ENCODE measurements at places on chromosomes 13 and 19.

GRCh38 chr19:4088975-4089374 lies 22.3 kb upstream of the ZBTB7A start:
- DNase-seq: no peak

DNA sequence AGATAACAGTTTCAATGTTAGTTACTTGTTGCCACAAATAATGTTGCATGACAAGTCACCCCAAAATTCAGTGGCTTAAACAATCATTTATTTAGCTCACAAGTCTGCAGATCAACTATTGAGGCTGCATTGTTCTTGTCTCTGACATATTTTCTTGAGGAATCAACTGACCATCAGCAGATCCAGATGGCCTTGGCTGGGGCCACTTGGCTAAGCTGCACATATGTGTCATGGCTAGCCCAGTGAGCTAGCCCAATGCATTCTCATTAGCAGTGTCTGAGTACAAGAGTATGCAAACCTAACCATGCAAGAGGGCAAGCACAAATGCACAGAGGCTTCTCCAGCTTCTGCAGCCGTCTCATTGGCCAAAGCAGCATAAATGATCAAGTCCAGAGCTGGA lies 180.4 kb downstream of the DNAJC15 start:
- no peak for DNase-seq

DNA sequence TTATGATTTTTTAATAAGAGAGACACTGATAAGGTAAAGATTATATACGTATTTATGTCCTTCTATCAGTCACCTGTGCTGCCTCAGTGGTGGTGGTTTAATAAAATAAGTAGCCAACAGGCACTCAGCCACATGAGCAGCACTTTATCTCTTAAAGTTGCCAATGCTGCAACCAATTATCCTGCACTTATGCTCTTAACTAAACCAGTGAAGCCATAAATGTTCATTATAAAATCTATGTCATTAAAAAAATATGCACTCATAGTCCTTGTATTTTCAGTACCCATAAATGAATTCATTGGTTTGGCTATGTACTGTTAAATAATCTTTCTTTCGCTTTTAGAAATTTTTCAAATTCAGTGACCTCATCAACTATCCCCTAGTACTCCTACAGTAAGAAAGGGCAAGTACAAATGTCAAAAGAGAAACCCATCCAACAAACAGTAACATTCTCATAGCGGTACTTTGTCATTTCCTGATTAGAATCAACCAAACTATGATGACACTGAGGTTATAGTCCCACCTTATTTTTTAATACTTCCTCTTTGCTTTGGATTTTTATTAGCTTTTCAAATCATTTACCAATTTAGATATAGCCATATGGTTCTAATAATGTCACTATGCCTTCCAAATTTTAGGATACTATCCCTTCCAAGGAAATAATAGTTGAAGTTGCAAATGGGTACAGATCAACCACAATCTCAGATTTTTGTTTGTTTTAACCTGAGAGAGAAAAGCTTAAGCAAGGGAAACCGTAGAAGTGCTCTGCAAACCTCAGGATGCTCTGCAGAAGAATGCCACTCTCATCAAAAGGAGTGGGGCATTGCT lies 190.9 kb downstream of the KLF12 start:
- DNase-seq: no peak

DNA sequence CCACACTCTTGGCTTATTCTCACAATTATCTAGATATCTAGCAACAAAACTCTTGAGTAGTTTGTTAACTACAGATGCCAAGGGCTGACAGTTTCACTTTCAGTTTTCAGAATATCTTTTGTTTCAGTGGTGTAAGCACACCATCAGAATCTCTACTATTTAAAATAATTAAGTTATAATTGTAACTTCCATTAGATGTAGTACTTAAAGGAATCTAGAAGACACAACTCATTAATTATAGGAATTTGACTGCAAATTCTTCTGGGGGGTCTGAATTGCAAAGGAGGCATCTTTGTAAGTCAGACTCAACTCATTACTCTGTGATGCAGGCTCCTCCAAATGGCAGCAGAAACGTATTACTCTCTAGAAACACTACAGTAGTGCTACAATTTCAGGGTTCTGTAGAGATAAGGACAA lies 44.9 kb upstream of the USPL1 start:
- no peak for DNase-seq

DNA sequence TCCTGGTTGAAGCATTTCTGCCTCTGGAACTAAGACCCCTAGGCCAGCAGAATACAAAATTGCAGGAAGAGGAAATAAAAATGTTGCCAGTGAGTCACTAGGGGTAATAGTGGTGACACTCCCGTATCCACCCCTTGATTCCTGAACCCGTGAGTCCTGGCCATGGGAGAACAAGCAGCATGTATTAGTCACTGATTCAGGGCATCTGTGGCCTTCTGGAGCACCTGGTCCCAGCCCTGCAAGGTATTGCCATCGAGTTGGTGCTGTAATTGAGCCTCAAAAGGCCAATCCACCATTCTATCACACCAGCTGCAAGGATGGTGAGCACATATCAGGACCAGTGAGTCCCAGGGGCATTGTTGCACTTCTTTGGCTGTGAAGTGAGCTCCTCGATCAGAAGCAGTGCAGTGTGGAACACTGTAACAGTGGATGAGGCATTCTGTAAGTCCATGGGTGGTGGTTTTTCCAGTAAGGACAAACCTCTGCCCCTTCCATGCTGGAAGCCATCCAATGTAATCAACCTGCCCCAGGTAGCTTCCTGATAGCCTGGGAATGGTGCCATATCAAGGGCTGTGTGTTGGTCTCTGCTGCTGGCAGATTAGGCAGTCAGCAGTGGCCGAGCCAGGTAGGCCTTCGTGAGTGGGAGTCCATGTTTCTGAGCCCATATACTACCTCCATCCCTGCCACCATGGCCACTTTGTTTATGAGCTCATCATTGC lies 39.6 kb downstream of the C1QTNF9 start:
- DNase-seq: no peak

DNA sequence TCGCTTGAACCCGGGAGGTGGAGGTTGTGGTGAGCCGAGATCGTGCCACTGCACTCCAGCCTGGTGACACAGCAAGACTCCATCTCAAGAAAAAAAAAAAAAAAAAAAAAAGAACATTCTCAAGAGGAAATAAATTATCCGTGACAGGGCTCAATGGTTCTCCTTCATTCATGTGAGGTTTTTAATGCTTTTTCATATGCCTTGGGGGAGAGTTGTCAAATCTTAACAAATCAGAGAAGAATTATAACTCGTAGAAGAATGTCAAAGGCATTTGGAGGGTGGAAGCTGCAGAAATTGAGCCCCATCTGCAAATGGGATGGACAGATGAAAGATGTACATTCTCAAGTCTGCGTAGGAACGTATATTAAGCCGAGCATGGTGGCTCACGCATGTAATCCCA lies 34.9 kb upstream of the HOMER3 start:
- no peak for DNase-seq

- no peak for DNase-seq
These were observed 11.5 kb downstream of the PAK4 start for GRCh38 chr19:39137131-39137530.

DNA sequence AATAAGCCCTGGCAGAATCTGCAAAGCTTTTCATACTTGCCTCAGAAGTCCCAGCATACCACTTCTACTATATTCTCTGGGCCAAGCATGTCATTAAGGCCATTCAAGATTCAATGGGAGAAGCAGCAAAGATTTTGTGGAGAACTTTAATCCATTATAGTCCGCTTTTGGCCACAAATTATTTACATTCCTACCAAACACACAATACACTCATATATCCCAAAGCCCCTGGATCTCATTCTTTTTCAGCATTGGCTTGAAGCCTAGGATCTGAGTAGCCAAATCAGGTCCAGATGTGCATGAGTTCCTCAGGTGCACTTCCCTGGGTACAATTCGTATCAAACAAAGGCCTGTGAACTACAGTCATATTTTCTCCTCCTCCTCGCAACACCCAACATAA lies 203.4 kb downstream of the NDFIP2 start:
- DNase-seq: no peak

DNA sequence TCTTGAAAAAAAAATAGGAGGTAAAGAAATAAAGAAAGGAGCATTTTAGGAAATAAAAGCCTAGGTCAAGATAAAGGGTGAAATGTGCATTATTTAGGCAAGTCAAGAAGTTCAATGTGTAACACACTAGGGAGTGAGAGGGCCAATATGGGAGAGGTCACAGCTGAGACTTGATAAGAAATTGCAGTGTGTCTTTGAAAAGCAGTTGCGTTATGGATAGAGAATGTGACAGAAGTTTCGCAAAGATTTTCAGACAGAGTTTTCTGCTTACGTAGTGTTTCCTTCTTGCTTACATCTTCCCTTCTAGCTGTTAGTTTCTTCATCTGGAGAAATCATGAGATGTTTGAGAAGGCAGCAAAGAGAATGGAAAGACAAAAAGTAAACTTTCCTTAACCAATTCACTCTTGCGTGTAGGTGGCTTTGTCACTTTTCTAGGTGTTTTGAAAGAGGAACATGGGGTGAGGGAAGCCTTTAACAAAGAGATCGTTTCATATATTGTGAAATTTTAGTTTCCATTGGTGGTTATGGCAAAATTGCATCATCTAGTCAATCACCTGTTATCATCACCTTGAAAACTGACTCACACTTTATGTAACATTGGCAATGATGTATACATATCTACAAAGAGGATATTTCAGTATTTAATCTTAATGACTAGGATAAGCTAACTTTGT lies 975.5 kb downstream of the OLFM4 start:
- no peak for DNase-seq

DNA sequence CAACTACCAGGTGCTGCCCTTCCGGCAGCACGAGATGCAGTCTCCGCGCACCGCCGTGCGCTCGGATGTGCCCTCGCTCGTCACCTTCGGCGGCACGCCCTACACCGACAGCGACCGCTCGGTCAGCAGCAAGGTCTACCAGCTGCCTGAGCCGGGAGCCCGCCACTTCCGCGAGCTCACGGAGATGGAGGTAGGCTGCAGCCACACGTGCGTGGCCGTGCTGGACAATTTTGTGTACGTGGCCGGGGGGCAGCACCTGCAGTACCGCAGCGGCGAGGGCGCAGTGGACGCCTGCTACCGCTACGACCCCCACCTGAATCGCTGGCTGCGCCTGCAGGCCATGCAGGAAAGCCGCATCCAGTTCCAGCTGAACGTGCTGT lies 15.2 kb upstream of the CRTC1 start:
- no peak for DNase-seq

GRCh38 chr19:14369399-14370168 lies 11.7 kb upstream of the ADGRE5 start:
- DNase-seq: no peak

GRCh38 chr19:31639306-31639705 lies 290.1 kb upstream of the TSHZ3 start:
- no peak for DNase-seq

DNA sequence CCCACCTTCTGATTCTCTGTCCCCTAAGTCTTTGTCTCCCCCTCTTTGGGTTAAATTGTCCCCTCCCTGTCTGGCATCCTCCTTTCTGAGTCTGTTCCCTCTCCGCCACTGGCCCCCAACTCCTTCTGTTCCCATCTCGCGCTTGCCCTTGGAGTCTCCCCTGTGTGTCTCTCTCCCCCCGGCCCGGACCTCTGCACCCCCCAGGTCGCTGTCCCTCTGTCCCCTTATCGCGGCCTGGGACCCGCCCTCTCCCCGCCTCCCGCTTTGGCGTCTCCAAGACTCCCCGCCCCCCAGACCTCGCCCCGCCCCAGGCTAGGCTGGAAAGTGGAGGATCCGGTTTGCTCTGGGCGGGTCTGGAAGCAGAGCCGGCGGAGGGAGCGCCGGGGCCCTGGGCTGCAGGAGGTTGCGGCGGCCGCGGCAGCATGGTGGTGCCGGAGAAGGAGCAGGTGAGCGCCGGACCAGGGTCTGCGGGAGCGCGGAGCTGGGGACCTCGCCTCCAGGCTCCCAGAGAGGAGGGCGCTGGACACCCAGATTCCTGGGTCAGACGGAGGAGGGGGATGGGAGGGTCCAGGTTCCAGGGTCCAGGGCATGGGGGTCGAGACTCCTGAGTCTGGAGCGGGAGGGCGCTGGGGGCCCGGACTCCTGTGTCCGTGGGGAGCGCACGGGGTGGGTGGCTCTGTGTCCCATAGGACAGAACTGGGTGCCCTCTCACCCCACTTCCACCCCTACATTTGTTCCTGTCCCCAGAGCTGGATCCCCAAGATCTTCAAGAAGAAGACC lies at the start of gene TRPM4:
Gene TRPM4 (plus strand): TSS at position 348 of the 780 bp plus-strand sequence. CDS start 75 bp downstream, at position 423.
- peak; percentile 96 for DNase-seq

GRCh38 chr13:79516595-79516994 lies 35.6 kb downstream of the NDFIP2 start:
- DNase-seq: no peak

- DNase-seq: no peak
These were observed 31.2 kb upstream of the ANKRD10 start for GRCh38 chr13:110945928-110946570.

DNA sequence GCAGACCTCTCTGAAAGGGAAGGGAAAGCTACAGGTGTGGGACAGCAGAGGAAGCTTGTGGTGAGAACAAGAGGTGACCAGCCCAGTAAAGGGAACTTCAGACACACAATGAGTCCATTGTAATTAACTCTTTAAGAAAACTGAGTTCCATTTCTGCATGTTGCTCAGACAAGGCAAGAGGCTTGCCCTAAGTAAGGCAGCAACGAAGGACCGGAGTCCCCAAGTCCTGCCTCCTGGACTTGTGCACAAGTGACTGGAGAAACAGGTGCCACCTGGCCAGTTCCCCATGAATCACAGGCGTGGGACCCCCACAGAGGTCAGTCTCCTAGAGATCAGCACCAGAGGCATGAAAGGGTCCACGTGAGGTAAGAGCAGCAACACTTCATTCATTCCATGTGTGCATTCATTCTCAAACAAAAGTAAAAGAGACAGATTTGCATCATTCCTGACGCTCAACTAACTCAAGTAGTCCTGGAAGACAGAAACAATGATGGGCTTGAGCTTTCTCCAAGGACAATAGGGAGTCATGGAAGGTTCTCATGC lies 14.7 kb upstream of the SIGLEC6 start:
- no peak for DNase-seq

DNA sequence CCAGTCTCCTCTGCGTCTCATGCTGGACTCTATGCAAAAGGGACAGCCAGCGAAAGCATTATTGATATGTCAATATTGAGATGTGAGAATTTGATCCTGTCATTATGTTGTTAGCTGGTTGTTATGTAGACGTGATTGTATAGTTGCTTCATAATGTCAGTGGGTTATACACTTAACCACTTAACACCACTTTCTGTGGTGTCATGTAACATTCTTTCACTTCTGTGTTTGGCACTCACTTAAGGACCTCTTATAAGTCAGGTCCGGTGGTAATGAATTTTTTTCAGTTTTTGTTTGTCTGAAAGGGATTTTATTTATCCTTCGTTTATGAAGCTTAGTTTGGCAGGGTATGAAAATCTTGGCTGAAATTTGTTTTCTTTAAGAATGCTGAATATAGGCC lies 7.1 kb upstream of the SIGLEC7 start:
- no peak for DNase-seq

DNA sequence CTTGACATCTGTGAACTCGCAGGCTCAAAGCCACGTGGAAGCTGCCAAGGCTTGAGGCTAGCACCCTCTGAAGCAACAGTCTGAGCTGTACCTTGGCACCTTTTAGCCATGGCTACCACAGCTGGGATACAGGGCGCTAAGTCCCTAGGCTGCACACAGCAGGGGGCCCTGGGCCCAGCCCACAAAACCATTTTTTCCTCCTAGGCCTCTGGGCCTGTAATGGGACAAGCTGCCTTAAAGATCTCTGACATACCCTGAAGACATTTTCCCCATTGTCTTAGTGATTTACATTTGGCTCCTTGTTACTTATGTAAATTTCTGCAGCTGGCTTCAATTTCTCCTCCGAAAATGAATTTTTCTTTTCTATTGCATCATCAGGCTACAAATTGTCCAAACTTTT lies 455.9 kb downstream of the TDRD3 start:
- DNase-seq: no peak

All from cardiac septum (tissue), 1 donor.